Foreskin keratinocyte (primary cell): ENCODE measurements at places on chromosomes 12 and 14. TPM values are rescaled to one million over a fixed set of nuclear protein-coding genes. Genes with fewer than 3 reads are reported as not detected.

- no peak for DNase-seq
These were observed 21.9 kb downstream of the BDKRB1 start for GRCh38 chr14:96277890-96278289.

TAMALIN gene
- total RNA-seq: 0.11 and 0.44 TPM in 2 replicates

DNA sequence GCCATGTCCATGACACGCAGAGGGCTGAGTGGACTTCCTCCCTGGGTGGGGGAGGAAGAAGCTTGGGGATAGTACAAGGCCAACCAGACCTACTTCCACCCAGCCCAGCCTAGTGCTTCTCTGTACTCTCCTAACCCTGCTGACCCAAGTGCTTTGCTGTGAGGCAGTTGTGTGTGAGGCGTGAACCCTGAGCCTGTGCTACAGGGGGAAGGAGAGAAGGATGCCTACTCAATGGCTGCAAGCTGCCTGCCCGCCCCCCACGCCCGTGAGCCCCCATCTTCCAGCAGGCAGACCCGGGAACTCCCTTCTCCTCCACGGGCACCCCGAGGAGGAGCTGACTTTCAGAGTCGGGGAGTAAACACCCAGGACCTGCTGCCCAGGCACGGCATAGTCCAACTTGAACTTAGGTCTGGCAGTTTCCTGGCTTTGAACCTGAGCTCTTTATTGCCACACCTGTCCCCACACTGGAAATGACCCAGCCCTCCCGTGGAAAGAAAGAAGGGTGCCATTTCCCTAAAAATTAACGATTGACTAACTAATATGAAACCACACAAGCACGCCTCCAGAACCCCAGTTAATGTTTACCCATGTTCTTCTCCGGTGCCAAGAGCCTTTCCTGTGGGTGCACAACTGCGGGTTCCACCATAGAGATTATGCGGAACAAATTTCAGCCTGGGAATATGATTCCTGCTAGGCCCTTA lies 10.8 kb downstream of the ALDH2 start:
- DNase-seq: no peak

GRCh38 chr12:6699989-6700645 lies 498 bp downstream of the PIANP start:
- no peak for DNase-seq

DNA sequence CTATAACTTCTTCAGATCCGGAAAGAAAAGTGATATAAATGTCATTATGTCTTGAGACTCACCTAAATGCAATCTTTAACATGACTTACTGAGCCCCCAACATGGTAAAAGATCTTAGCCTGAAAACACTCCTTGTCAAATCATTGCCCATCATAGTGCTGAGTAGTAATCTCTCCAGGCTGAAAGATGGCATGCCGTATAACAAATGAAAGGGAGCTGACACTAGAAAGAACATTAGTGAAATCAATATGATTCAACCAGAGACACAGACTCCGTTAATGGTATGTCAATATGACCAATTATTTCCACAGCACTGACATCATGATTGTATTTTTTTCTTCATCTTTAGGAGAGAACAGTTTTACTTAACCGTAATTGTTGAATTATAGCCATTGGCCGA lies 54.4 kb downstream of the BICD1 start:
- DNase-seq: no peak

GRCh38 chr12:16225692-16226091 lies 51.8 kb downstream of the SLC15A5 start:
- DNase-seq: no peak

GPR84 gene
- total RNA-seq: 0.07 and 0.10 TPM in 2 replicates

DNA sequence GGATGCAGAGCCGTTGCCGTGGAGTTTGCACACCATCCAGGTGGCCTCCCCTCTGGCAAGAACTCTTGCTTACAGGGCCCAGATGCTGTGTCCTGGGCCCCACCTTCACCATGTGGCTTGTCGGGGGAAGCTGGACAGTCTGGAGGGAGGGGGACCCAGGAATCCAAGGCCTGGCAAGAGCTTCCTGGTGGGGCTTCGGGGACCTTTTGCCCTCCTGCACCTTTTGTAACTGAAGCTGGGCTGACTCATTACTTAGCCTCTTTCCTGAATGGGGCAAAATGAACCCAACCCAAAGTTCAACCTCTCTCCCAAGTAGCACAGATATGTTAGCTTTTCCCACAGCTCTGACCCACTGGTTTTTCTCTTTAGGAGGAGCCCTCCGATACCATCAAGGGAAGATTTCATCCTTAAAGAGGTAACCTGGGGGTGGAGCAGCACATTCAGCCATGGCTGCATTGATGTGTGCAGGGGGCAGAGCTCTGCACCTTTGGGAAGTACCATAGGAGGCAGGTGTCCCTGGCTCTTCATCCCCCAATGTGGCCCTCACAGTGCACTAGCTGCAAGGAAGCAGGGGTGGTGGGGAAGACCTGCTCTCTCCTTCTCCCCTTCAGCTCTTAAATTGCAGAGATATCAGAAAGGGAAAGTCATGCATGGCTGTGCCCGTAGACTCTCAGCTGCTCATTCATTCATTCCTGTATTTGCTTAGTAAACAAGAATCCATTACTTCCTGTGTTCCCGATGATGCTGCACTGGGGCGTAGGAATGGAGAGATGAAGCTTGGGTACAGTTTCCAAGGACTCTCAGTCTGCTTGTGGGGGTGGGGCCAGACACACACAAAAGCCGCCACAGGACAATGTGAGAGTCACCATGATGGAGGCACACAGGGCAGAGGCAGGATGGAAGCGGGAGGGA lies 13.0 kb downstream of the MVK start:
- DNase-seq: no peak

DNA sequence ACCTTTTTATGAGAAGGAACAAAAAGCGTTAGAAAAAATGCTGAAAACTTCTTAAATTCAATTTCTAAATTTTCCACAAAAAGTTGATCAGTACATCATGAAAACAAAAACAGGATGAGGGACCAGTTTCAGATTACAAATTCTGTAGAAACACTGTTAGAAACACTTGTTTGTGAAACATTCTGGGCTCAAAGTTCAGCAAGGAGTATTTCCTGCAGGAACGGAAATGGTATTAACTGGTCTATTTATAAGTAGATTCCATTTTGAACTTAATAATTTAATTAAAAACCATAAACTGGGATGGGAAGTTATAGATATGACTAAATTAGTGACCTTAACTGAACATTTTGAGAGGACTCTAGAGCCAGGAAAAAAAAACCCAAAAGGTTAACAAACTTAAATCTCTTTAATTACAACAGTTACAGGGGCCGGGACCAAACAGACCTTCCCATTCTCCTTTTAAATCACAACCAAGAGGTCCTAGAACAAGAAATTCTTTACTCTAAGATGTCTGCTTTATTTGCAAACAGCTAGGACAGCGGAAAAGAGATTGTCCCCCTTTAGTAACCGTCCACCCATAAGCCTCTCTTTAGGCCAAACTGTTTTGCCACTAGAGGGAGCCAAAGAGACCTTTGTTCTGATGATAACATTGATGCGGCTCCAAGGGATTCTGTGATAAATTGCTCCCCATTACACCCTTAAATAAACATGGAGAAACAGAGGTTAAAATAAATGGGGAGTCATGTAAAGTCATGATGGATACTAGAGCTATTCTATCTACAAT lies 69.0 kb upstream of the RERGL start:
- DNase-seq: peak; percentile 29

- peak; percentile 87 for DNase-seq
These were observed 404.6 kb downstream of the MED13L start for GRCh38 chr12:115872919-115873357.

DNA sequence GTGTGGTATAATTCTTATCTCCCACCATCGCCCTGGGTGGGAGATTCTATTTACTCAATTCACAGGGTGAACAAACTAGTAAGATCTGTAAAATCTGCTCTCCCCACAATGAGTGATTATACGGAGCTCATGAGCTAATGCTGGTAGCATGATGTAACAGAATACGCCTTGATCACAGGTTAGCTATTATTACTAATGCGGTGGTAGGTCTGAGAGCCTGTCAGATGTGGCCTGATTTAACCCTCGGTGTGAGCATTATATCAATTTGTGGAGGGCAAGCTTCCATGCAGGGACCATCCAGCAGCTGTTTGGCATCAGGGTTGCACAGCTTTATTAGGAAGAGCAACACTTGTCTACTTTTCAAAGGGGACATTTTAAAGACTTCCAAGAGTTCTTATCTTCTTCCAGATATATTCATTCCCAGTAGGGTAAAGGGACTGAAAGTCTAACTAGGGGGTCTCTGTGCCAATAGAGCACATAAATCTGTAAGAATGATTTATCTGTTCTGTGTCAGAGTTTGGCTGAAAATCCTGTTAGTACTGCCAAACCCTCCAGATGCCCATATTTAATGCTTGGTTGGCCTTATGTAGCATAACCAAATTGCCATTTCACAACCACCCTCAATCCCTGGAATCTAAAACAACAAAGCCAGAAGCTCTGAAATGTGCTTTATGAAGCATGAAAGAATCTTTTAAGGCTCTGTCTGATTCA lies 18.7 kb downstream of the TSHR start:
- no peak for DNase-seq

DNA sequence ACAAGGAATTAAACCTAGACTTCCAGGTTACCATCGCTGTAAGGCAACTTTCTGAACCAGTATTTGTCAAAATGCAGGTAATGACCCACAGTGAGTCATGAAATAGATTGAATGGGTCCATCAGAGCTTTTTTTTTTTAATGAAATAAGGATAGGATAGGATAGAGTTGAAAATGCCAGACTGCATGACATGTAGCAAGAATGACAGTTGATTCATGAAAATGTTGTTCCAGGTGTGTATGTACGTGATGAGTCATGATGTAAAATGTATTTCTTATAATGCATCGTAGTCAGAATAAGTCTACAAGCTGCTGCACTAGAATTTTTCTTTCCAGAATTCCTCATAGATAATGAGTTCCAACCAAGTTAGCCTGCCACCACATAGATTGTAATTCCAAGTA lies 184.4 kb upstream of the BCL2L14 start:
- DNase-seq: peak; percentile 89

DNA sequence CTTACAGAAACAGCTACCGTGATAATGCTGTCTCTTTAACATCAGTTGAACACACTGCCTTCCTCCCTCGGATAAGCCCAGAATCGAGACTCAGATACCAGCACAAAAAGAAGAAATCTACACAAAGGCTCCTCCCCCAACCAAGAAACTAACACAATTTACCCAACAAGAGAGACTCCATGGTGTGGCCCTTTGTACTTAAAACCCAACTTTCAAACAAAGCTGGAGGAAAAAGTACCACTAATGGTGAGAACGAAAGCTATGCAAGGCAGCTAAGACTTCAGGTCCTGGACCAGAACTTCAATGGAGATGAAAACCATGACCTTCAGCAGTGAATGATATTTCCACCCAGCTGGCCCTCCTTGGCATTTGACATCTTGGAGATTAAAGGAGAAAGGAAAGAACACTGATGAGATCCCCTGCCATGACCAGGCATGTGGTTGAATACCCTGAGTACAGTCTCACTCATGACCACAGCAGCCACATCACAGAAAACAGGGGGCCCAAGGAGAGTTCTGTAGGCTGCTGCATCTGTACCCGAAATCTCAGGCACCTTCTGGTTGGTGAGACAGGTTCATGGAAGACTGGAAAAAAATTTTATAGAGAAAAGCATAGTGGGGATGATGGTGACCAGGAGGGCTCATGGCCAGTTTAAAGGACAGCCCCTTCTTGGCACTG lies 36.7 kb downstream of the RBM19 start:
- DNase-seq: no peak

DNA sequence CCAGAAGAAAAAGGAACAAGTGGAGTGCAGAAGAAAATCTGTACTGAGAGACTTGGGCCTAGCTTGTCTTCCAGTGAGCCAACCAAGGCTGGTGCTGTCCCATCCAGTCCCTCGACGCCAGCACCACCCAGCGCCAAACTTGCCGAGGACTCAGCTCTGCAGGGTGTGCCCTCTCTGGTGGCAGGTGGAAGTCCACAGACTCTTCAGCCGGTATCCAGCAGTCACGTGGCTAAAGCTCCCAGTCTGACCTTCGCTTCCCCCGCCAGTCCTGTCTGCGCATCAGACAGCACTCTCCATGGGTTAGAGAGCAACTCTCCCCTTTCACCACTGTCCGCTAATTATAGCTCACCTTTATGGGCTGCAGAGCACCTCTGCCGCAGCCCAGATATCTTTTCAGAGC lies 15.6 kb downstream of the CIPC start:
- no peak for DNase-seq

- DNase-seq: no peak
These were observed 2.1 kb upstream of the CDKN1B start for GRCh38 chr12:12715128-12715458.

DNA sequence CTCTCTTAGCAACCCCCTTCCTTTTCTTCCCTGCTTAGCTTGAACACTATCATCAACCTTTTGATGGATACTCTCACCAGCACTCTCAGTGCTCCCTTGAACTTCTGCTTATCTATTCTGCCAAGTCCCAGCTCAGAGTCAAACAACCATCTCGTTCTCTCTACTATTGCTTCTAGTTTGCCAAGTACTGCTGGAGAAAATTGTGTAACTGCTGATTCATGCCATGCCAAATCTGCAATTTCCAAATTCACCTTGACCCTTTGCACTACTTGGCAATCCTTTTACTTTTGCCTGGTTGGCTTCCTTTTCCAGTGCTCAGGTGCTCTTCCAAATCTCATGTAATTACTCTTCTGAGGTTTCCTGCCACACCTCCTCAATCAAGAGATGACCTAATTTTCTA lies 2.8 kb upstream of the CCDC196 start:
- DNase-seq: no peak

- DNase-seq: no peak
These were observed 41.1 kb downstream of the ERG28 start for GRCh38 chr14:75619548-75619947.

DNA sequence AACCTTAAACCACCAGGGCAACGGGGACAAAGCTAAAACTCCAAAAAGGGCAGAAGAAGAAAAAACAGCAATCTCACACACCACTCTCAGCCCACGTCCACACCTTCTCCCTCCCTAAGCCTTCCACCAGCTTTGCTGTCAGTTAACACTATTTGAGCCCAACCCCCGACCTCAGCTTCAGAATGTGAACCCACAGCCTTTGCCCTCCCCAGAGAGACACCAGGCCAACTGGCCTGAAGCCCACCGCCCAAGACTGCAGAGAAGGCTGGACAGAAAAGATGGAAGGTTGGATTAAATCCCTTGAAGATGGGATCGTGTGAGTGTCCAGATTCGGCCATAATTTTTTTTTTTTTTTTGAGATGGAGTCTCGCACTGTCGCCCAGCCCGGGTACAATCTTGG lies 22.4 kb downstream of the IRF2BPL start:
- no peak for DNase-seq

- no peak for DNase-seq
These were observed 6.1 kb downstream of the CHD8 start for GRCh38 chr14:21449899-21450216.

ZNF891 gene
- 0.58 and 0.67 TPM in 2 replicates for total RNA-seq

DNA sequence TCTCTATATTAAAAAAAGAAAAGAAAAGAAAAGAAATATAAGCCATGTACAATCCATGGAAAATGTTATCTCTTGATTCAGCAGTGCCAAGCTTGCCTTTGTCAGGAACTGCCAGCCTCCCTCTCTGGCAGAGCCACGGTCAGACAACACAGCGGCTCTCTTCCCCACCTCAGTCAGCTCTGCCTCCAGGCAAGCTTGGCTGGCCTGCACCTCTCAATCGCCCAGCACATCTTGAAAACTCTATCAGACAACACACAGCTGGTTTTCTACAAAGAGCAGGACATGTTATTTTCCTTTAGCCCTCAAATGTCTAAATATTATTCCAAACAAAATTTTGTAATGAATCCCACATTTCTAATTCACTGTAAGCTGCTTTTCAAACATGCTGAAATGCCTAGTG lies 20.0 kb upstream of the GCH1 start:
- DNase-seq: no peak

- DNase-seq: peak; percentile 8
These were observed 35.8 kb downstream of the SOCS2 start for GRCh38 chr12:93608313-93608712.
